Stimulated activated CD8-positive, alpha-beta memory T cell treated with anti-CD3 and anti-CD28 coated beads, Interleukin-7, amount 100 ng/mL, for 1 hour (primary cell): ENCODE measurements at places on chromosomes 2 and 18.
A peak's percentile ranks its signal among the peaks of the same experiment; 100 is the strongest.

- no peak for DNase-seq
Observed at GRCh38 chr2:217085543-217085942, 225.7 kb upstream of the TNP1 start.

GRCh38 chr2:43219383-43220228, 6.8 kb downstream of the ZFP36L2 start:
- DNase-seq: peak; percentile 42

- no peak for DNase-seq
Observed at GRCh38 chr2:181789827-181790448, 101.6 kb upstream of the ITPRID2 start.

DNA sequence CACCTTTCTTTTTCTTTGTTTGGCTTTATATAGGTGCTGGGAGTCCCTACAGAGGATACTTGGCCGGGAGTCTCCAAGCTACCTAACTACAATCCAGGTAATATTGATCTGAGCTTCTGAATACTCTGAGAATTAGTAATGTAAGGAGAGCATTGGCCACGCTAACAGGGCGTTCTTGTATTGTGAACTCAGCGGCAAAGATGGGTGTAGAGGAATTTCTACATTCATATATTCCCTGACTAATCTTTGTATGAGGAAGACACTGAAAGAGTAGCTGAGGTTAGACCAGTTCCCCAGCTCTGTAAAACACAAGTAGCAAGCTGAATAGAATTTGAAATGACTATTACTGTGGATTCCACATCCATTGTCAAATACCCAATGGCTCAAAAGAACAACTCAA, 48.5 kb downstream of the CDK15 start:
- DNase-seq: no peak

DNA sequence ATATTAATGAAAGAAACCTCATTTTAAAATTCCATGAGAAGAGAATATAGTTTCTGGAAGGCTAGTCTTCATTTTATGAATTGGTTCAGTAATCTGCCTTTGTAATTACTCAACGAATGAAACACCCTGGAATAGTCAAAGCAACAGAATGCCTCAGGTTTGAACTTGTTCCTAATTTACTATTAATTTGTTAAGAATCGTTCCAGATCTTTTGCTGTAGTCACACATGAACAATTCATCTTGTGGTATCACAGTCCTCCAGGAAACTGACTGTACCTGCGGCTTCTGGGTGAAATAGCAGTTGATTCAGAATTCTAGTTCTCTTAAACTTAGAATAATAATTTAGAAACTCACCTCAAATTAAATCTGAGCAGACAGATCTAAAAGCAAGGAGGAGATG, 282.7 kb upstream of the MAP2 start:
- no peak for DNase-seq

DNA sequence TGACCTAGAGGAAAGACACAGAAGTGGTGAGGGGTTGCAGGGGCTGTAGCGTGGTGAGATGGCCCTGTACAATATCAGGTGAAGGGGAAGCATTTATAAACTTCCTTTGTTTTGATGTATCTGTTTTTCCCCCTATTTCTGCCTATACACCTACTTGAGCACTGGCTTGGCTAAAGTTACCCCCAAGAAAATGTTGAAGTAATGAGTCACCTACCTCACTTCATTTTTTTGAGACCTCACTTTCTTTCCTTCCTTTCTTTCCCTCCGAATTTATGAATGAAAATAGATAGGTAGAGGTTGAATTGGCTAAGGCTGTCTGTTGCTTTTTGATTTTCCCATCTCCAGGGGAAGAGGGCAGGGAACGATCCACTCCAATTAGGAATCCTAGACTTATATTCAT, 231.1 kb upstream of the EPAS1 start:
- no peak for DNase-seq

DNA sequence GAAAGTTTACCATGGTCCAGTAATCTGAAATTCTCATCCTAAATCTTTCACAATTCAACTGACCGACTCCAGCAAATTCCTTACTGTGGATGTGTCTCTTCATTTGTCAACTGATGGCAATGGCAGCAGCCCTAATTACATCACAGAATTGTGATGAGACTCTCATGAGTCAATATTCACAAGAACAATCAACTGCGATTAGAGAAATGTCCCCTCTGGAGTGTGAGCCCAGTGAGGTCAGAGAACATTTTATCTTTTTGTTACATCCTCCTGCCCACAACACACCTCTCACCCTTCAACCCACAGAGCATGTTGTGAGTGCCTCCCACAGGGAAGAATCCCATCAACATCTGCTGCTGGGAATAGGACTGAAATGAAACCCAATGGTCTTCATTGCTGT, 73.6 kb downstream of the CD226 start:
- no peak for DNase-seq

DNA sequence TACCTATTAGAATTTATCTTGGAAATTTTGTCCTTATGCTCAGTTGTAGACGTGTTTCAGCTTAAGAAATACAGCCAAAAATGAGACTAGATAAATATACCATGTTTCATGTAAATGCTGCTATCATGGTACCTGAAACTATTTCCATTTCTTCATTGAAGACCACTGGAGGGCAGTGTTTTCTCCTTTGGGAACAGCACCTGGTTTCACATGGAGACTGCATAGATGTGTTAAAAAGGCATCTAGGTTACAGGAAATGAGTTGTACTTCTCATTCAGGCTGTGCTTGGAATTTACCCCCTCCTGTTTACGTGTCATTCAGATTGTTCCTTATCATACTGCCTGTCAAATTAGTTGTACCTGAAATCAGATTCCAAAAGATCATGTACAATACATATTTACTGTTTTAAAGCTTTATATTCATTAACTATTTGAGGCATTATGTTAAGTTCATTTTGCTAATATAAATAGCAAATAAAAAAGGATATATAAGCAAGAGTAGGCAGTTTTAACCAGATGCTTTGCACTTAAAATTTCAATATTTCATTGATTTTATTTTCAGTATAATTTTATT, 57.3 kb upstream of the PSMD14 start:
- DNase-seq: no peak

DNA sequence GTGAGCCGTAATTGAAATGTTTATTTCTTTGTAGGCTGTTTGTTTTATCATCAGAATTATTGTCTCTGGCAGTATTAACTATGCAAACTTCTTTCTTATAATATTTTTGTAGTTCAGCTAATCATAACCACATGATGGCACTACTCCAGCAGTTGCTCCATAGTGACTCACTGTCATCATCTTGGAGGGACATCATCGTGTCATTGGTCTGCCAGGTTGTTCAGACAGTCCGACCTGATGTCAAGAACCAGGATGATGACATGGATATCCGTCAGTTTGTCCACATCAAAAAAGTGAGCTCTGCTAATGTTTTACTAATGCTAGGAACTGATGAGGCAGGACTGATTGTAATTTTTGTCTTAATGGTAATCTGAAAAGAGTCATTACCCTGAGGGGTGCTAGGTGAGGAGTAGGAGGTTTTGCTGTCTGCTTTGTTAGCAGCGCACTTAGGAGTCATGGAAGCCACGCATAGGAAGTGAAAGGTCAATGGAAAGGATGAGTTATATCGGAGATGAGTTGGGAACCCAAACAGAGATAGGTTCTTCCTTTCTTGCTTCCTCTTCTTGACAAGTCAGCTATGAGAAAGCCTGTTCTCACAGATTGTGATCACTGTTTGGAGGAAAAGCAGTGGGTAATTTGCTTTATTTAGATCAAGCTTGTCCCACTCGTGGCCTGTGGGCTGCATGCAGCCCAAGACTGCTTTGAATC, 49.2 kb downstream of the PIKFYVE start:
- DNase-seq: no peak

DNA sequence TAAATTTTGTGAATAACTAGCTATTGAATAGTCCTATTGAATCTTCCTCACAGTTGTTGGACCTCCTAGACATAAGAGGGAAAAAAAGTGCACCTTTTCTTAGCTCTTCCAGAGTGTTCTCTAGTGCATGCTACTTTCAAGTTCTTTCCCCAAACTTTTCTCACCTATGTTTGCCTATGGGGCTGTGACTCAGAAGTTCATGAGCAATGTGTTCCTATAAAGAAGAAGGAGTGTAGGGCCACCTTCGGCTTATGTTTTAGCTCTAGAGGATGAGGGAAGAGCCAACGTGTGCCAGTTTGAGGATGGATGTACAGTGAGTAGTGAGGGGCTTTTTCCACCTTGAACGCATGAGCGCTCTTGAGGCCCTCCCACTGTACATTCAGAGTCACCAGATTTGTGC, 27.0 kb upstream of the HNMT start:
- DNase-seq: no peak

DNA sequence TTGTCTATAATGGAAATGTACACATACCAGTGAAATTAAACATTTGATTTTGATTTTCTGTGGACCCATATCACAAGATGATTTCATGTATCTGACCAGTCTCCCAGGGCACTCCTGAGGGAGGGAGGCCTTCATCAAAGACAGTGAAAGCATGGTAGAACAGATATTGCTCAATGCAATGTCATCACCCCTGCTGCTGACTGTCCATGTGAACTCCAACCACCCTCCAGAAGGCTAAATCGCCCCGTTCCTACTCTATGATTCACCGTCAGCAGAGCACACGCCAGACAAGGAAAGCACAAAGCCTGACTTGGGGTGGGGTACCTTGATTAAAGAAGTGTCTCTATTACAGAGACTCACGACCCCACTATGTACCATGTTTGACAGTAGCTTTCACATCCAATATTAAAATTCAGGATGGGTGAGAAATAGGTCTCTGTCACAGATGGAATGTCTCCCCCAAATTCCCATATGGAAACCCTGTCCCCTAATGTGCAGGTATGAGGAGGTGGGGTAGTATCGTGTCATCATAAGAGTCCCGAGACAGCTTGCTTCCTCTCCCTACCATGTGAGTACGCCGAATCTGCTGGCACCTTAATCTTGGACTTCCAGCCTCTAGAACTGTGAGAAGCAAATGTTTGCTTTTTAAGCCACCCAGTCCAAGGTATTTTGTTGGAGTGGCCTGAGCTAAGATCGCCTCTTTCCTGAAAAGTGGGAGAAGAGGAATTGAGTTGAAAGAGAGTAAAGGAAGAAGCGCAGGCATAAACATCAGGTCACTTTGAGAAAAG, 42.4 kb downstream of the CYB5A start:
- no peak for DNase-seq

GRCh38 chr2:128781585-128782385, 463.1 kb upstream of the HS6ST1 start:
- no peak for DNase-seq

GRCh38 chr18:23243178-23243577, 107.9 kb downstream of the CABLES1 start:
- no peak for DNase-seq

DNA sequence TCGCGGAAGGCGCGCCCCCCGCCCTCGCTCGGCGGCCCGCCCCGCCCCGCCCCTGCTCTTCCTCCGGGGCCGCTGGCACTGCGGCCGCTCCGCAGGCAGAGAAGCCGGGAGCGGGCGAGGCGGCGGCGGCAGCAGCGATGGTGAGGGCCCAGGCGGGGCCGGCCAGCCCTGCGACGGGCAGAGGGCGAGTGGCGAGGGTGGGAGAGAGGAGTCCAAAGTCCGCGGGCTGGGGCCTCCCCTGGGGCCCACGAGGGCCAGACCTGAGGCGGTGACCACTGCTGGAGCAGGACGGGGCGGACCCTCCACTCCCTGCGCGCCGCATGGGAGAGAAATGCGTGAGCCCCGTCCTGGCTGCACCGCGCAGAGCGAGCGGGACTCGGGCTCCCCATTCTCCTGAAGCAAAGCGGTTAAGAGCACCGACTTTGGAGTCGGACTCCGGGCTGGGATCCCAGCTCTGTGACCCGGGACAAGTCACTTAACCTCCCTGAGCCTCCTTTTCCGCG, at the start of gene VAMP5:
VAMP5 (plus strand) TSS at position 78 of the 503 bp plus-strand sequence; CDS start at position 138, 60 bp downstream.
- no peak for DNase-seq

DNA sequence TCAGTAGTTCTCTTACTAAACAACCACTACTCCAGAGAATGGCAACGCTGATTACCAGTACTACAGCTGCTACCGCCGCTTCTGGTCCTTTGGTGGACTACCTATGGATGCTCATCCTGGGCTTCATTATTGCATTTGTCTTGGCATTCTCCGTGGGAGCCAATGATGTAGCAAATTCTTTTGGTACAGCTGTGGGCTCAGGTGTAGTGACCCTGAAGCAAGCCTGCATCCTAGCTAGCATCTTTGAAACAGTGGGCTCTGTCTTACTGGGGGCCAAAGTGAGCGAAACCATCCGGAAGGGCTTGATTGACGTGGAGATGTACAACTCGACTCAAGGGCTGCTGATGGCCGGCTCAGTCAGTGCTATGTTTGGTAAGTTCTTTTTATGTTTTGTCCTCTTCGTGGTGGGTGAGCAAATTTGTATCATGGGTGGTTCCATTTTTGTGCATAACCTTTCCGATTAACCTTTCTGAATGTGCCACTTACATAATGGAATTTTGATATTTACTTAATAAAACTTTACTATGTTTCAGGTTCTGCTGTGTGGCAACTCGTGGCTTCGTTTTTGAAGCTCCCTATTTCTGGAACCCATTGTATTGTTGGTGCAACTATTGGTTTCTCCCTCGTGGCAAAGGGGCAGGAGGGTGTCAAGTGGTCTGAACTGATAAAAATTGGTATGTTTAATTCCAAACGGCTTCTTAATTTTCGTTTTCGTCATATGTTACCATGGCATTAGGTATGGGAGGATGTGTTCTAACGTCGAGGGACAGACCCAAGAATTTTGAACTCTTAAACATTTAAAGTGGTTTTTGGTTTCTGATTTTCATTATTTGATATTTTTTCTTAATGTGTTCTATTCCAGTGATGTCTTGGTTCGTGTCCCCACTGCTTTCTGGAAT, 1.3 kb downstream of the SLC20A1 start:
- DNase-seq: no peak

- DNase-seq: no peak
Observed at GRCh38 chr2:239534581-239535412, 134.0 kb upstream of the HDAC4 start.

DNA sequence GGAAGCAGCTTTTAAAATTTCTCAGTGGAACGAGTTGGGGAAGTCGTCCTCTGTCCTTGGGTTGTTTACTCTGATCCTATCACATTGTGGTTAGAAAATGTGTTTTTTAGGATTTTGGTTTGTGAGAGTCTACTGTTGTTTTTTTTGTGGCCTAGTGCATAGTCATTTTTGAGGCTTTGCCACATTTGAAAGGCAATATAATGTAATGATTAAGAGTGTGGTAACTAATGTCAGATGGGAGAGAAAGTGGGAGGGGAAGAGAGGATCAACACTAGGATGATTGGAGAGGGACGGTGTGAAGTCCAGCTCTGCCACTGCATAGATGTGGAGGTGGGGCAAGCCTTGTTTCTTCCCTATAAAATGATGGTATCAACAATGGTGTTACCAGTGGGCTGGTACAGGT, 8.5 kb downstream of the SP140L start:
- DNase-seq: no peak
